ENCODE measurements at places on chromosomes 3 and 15.

GRCh38 chr15:81372575-81372974 lies 1.4 kb downstream of the TMC3 start:
- DNase-seq = no peak

DNA sequence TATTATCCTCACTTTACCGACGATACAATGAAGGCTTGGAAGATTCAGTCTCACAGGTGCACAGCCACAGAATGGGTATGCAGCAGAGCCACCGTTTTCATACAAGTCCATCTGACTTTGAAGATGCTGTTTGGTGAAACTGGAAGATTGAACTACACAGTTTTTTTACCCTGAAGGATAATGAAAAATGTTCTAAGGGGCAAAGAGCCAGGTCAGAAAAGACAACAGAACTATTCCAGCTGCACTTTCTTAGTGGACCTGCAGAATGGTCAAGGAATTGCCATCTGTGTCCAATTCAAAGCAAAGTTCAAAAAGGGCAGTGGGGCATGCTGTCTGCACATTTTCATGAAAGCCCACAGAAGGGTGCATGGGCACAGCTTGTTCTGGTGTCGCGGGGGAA lies 127.6 kb upstream of the PDZRN3 start:
- DNase-seq = no peak

- no peak for DNase-seq
These were observed 2.5 kb upstream of the EID1 start for GRCh38 chr15:48875241-48875960.

- DNase-seq = peak; percentile 21
These were observed 6.6 kb upstream of the RAB11A start for GRCh38 chr15:65862682-65863081.

GRCh38 chr15:71551566-71551965 lies 258.8 kb upstream of the NR2E3 start:
- no peak for DNase-seq

DNA sequence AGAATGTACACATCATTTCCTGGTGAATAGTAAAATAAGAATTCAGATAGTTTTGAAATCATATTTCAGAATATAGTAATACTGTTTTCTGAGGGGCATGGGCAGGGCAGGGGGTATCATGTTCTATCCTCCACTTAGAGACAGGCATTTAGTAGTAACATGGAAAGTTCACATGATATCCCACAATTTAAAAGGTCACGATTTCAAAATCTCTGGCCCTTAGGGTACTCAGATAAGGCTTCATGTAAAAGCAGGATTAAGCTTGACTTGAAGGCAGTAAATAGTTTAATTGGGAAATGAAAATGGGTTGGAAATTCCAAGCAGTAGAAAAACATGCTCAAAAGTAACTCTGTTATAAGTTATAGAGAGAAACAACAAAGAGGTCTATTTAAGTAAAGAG lies 353.2 kb upstream of the AGTR1 start:
- no peak for DNase-seq

DNA sequence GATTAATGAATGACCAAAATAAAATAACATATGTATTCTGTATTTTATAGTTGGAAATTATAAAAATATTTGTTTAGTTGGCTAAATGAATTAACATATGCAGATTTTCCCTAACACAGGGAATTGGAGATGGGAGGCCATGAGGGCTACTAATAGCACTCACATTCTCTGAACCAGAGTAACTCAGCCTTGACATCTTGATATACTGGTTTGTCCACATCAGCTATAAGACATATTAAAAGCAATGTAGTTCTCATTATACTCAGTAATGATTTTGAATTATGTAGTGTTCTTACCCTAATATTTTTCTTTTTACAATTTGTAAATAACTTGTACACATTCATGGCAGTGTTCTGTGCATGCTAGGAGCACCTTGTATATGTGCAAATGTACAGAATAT lies 255.9 kb downstream of the EPHA6 start:
- DNase-seq = no peak

DNA sequence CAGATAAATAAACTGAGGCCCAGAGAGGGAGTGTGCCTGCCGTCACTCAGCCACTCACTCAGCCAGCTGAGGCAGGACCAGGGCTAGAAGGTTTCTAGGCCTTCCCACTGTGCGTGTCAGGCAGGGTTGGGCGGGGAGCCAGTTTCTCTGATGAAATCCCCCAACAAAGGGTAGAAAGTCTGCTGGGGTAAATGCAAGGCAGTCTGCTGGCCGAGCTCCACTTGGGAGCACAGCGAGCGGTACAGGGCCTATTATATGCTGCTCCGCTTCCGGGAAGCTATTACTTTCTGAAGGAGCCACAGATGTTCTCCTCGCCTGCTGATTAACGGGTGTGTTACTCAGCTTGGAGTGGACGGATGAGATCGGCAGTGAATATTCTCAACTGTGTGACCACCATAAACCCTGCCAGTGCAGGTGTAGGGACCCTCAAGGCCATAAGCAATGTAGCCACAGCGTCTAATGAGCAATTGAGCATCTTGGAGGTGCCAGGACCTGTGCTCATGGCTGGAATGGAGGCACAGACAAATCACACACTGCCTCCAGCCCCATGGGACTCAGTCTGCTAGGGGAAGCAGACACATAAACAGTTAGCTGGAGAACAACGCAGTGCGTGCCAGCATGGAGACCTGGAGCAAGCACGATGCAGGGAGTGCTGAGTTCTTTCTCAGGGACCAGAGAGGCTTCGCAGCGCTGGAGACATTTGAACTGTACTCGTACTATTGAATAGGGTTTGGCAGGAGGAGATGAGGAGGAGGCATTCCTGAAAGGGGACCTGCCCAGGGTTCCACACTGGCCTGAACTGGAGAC lies 42.1 kb downstream of the CORO2B start:
- DNase-seq = no peak

- DNase-seq = no peak
These were observed 19.3 kb upstream of the NRROS start for GRCh38 chr3:196620161-196620604.

GRCh38 chr3:39063143-39063542 lies 11.3 kb downstream of the WDR48 start:
- no peak for DNase-seq

DNA sequence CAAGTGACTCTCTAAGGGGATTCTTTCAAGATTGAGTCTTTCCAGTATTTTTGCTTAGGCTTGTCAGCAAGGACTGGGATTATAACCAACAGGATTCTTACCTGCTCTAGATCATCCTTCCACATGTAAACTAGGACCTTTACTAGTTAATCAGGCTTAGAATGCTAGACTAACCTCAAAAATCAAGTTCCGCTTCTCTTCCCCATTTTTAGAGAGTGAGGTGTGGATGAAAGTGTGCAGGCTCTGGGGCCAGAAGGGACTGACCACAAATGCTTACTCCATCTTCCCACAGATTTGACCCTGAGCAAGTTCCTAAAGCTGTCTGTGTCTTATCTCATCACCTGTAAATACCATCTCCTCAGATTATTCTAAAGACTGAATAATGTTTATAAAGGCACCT lies 89.5 kb upstream of the IL12A start:
- DNase-seq = no peak

DNA sequence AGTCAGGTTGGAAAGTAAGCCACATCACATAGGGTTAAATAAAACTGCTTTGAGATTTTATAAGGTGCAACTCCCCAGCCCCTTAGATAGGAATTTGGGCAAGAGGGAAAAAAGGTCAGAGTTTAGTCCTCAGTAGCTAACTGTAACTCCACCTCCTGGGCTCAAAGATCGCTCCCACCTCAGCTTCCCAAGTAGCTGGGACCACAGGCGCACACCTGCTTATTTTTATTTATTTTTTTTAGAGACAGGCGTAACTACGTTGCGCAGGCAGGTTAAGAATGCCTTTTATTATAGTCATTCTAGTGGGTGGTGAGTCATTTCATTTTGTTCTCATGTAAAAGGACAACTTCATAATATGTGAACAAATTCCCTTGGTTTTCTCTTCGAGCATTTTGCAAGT lies 14.7 kb downstream of the TM2D3 start:
- DNase-seq = no peak

DNA sequence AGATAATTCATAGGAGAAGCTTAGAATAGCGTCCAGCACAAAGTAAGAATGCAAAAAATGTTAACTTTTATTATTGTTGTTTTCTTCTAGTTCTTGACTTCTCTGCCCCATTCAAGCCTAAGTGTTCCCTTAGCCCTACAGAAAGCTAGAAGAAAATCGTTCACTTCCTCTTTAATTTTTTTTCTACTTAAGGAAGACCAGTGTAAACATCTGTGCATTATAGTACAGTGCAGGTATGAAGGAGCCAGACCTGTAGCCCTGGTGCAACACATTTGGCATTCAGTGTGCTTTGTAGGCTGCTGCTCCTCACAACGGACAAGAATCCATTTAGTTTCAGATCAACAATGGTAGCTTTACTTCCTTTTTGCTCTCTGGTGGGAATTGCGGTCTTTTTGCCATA lies 127.8 kb upstream of the SLC7A14 start:
- DNase-seq = no peak

DNA sequence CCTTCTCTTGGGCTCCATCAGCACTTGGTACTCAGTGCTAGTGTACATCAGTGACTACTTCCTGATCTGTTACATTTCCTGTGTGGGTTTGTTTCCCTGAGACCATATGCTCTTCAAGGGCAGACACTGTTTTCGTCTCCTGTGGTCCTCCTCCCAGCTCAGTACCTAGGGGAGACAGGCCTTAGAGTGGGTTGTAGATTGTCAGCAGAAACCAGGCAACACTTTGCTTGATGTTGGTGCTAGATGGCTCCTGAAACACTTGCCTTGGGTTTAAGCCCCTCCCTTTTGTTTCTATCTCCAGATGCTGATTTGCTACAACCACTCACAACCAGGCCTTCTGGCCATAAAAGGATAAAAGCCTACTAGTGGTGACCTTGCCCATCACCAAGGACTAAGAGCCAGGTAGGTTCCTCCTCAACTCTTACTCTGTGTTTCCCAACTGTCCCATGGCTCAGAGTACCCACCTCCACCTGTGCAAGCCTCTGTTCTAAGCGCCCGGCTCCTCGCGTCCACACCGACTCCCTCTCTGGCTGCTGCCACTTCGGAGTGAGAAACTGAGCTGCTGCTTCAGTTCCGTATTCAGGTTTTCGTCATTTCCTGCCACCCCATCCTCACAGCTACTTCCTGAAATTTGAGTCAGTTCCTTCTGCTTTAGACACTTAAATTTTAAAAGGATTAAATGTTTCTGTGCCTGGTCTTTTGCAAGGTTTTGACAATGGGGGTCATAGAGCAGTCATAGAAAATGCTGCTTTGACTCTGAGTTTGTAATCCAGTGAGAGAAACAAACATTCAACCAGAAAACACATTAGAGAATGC lies at the start of gene HCLS1:
TSS of gene HCLS1 (minus strand) at position 548 of the 816 bp plus-strand sequence. CDS start 2,556 bp downstream, outside the sequence.
- peak; percentile 55 for DNase-seq

DNA sequence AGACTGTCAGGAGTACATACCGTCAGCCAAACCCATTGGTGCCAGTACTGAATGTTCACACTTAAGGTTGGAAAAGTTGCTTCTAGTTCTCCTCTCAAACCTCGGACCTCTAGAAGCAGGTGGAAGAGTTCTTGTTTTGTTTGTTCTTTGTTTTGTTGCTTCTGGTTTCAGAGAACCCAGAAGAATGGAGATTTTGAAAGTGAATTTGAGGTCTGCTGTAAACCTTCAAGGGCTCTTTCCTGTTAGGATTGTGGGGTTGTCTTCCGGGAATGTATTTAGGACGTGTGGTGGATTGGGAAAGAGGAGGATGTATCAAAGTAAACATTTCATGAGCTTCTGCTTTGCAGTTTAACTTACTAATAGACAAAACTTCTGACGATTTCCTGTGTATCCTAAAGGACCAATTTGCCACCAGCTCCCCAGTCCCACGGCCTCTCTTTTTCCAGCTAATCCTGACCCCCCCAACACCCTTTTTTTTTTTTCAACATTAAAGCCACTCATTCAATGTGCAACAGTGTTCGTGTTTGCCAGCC lies 50.3 kb downstream of the FILIP1L start:
- DNase-seq = no peak

DNA sequence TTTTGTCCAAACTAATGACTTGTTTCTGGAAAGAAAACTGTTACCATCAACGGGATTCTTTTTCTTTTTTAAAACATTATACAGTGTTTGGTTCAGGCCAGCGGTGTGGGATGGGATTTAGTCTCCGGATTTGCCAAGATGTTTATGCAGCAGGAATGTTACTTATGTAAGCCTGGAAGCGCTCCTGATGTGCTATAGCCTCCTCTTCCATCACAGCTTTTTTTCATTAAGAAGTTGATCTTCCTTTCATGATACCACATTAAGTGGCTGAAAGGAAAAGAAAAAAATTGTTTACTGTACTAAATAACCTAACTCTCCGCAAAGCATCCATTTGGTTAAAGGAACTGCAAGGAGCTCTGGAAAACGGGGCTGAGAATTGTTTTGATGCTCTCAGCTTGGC lies 120.5 kb upstream of the ALDH1A3 start:
- DNase-seq = no peak

GRCh38 chr3:66101901-66102300 lies 63.2 kb upstream of the MAGI1 start:
- DNase-seq = no peak

GRCh38 chr3:7646851-7647250 lies 785.9 kb downstream of the GRM7 start:
- DNase-seq = no peak

DNA sequence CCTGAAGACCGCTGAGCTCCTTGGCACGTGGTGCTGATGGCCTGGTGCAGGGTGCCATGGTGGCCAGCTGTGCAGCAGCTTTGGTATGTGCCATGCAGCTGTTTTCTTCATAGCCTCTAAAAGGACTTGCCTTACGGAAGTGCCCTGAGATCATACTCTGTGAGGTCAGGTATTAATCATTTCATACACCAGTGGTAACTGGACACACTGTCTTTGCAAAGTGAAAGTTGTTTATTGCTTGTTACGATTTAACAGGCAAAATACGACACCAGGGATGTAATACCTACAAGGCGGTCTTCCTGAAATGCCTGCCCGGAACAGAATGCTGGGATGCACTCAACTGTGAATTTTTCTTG lies 184.6 kb downstream of the ATP10A start:
- no peak for DNase-seq

GRCh38 chr3:13879102-13879945 lies 547 bp downstream of the WNT7A start:
- DNase-seq = no peak

DNA sequence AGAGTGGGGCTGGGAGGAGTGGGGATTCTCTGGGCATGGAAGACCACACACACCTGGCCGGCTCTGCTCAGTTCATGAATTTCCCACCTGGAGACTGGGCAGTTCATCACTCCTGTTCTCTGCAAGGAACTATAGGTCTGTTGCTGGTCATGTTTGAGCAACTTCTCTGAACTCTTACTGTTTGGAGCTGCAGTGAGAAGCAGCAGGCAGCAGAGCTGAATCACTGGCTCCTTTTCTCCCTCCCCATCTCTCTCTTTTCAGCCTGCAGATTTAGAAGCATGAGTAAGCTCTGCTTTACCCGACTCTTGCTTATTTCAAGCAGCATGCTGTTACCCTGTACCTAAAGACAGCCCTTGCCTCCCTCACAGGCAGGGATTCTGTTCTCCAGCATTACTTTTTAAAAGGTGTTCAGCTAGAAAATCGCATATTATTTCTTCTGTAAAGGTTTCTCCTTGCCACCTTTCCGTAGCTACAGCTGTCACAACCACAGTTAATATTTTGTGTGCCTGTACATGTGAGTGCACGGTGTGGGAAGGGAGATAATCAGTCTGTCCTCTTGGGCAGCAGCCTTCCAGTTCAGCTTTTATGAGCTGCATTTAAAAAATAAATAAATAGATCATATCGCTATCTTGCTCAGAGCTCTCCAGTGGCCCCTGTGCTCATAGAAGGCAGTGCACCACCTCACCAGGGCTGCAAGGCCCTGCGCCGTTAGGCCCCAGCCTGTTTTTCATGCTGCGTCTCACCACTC lies 131.6 kb downstream of the CHCHD6 start:
- DNase-seq = no peak

GRCh38 chr15:80605591-80606150 lies 89.4 kb upstream of the ABHD17C start:
- no peak for DNase-seq

Data from effector CD8-positive, alpha-beta T cell (primary cell).